Osteocyte (in vitro differentiated cells): ENCODE measurements at places on chromosomes 4 and X. TPM values are rescaled to one million over a fixed set of nuclear protein-coding genes. Genes with fewer than 3 reads are reported as not detected.

ADH1A gene
- total RNA-seq, result not detected in 2 replicates

LNX1 gene
- total RNA-seq, result 0.24 and 0.44 TPM in 2 replicates

CLGN gene
- total RNA-seq, result not detected in 2 replicates

TIMP1 gene
- total RNA-seq, result 403 and 405 TPM in 2 replicates

DNA sequence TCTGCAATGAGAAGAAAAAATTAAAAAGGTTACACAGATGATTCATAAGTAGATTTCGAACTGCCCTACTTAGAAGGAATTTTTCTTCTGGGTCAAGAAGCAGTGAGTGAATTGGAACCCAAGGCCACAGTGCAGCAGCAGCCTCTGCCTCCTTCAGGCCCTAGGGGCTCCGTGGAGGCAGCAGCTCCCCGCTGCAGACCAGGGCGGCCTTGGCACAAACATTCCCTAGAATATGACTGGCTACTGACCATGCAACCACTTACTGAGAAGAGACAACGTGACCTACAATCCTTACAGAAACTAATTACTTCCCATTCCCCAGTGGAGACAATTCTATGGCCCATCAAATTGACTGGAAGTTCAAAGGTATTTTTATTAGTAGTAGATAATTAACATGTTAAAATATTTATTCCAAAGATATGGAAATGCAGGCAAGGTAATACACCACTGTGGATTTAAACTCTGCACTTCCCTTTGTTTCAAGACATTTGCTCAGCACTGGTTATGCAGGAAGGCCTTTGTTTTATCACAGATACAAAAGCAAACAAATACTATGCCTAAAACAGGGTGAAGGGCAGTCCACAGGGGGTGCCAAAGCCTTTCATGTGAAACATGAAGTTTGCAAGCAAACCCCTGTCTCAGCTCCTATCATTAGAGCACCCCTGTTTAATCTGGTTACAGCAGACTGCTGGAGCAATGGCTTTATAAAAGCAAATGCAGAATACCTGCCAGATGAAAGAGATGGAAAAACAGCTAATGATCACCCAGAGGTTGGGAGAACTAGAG, 59.2 kb downstream of the PCDH19 start:
- H3K36me3 ChIP-seq, result no peaks in the 10 kb centered on the region
- no peak overlapping the region for H3K4me3 ChIP-seq
- no peak for DNase-seq
- no peaks in the 10 kb centered on the region for H3K4me1 ChIP-seq

- no peaks in the 10 kb centered on the region for H3K27me3 ChIP-seq
- no peaks in the 10 kb centered on the region for H3K4me1 ChIP-seq
- H3K36me3 ChIP-seq, result no peaks in the 10 kb centered on the region
- no peak overlapping the region for H3K4me3 ChIP-seq
- no peak for DNase-seq
- H3K27ac ChIP-seq, result no peak overlapping the region
Observed at GRCh38 chrX:44432641-44433040, 89.2 kb upstream of the EFHC2 start.
